ENCODE measurements at places on chromosomes 13 and 19.

- H3K27me3 ChIP-seq = no peaks in the 10 kb centered on the region
- no peak overlapping the region for H3K4me3 ChIP-seq
- no peaks in the 10 kb centered on the region for H3K36me3 ChIP-seq
- H3K4me1 ChIP-seq = peaks cover 18% of the 10 kb centered on the region
- DNase-seq = peak; percentile 91
- peak overlapping the region; percentile 88 for H3K27ac ChIP-seq
Observed at GRCh38 chr13:109743706-109744453, 42.5 kb downstream of the IRS2 start.

DNA sequence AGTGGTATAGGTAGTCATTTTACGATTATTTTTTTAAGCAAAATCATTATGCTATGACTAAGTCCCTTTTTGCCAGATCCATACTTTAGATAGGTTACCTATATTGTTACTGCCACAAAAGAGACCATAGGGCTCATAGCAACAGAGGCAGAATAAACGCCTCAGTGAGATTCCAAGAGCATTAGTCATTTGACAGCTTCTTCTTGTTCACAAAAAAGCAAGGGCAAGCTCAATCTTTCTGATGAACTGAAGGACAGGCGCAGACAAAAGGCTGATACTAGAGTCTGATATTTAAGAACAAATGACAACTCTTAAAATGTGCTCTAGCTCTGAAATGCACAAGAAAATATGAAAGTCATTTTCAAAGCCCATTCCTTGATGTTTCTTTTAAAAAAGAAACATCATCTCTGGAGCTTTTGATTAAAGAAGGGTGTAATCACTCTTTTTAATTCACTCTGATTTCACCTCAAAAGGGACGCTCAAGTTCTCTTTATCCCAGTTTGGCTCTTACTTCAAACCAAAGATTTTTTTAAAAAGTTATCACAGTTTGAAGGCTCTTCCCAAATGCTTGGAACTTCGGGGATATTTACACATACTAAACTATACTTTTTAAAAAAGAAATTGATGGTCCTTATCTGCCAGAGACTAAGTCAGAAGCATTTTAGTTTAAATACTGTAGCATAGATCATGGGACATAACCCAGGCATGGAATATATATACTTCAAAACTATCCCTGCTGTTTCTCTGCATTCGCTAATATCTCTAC lies 187.2 kb downstream of the EFNB2 start:
- H3K4me3 ChIP-seq = no peak overlapping the region
- peak overlapping the region; percentile 54 for H3K27ac ChIP-seq
- DNase-seq = no peak
- H3K4me1 ChIP-seq = peaks cover 23% of the 10 kb centered on the region
- H3K27me3 ChIP-seq = no peaks in the 10 kb centered on the region

DNA sequence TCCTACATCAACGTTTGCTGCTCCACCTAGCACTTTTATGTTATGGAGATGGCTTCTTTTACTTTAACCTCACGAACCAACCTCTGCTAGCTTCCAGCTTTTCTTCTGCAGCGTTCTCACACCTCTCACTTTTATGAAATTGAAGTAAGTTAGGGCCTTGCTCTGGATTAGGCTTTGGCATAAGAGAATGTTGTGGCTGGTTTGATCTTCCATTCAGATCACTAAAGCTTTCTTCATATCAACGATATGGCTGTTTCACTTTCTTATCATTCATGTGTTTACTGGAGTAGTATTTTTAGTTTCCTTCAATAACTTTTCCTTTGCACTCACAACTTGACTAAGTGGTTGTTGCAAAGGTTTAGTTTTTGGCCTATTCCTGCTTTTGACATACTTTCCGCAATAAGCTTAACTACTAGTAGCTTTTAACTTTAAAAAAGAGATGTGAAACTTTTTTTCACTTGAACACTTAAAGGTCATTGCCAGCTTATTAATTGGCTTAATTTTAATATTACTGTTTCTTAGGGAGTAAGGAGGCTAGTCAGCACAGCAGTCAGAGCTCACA lies 60.0 kb upstream of the SPRY2 start:
- no peaks in the 10 kb centered on the region for H3K27me3 ChIP-seq
- no peak overlapping the region for H3K27ac ChIP-seq
- H3K4me1 ChIP-seq = peaks cover 3% of the 10 kb centered on the region
- no peak for DNase-seq
- H3K4me3 ChIP-seq = no peak overlapping the region

DNA sequence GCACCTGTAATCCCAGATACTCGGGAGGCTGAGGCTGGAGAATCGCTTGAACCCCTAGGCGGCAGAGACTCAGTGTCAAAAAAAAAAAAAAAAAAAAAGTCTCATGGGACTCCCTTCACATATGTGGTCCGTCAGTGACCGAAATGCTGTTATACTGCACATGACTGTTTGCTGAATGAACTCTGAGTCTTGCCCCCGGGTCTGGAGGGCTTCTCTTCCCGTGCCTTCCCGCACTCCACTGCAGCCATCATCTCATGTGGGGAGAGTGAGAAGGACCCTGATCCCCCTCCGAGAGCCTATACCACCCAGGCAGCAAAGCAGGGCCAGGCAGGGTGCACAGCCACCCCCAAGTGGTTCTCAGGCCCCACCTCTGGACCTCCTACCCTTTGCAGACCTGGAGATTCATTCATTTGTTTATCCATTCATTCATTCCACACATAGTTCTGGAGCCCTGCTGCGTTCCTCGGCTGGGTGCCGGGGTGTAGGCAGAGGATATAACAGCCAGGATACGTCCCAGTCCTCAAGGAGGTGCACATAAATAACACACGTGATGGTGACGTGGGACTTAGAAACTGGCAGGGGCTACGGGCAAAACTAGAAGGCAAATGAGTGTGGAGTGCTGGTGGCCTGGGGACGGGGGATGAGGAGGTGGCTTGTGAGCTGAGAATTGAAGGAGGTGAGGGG lies 14.2 kb downstream of the NDUFA11 start:
- H3K4me3 ChIP-seq = no peak overlapping the region
- no peaks in the 10 kb centered on the region for H3K36me3 ChIP-seq
- H3K27me3 ChIP-seq = no peaks in the 10 kb centered on the region
- no peaks in the 10 kb centered on the region for H3K4me1 ChIP-seq

DNA sequence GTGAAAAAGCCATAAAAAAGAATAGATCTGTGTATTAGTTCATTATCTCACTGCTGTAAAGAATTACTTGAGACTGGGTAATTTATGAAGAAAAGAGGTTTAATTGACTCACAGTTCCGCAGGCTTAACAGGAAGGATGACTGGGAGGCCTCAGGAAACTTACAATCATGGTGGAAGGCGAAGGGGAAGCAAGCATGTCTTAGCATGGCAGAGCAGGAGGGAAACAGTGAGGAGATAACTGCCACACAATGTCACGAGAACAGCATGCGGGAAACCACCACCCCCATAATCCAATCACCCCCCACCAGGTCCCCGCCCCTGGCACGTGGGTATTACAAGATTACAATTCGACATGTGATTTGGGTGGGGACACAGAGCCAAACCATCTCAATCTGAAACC lies 39.1 kb upstream of the EEF1AKMT1 start:
- H3K4me1 ChIP-seq = peaks cover 25% of the 10 kb centered on the region
- DNase-seq = no peak
- H3K27me3 ChIP-seq = no peaks in the 10 kb centered on the region
- peak overlapping the region; percentile 79 for H3K27ac ChIP-seq
- H3K36me3 ChIP-seq = peaks cover 17% of the 10 kb centered on the region
- H3K4me3 ChIP-seq = no peak overlapping the region

GRCh38 chr13:114167885-114168284 lies 11.2 kb upstream of the CFAP97D2 start:
- H3K36me3 ChIP-seq = no peaks in the 10 kb centered on the region
- H3K4me1 ChIP-seq = no peaks in the 10 kb centered on the region
- H3K27ac ChIP-seq = no peak overlapping the region
- no peak for DNase-seq
- H3K27me3 ChIP-seq = no peaks in the 10 kb centered on the region
- H3K4me3 ChIP-seq = no peak overlapping the region

DNA sequence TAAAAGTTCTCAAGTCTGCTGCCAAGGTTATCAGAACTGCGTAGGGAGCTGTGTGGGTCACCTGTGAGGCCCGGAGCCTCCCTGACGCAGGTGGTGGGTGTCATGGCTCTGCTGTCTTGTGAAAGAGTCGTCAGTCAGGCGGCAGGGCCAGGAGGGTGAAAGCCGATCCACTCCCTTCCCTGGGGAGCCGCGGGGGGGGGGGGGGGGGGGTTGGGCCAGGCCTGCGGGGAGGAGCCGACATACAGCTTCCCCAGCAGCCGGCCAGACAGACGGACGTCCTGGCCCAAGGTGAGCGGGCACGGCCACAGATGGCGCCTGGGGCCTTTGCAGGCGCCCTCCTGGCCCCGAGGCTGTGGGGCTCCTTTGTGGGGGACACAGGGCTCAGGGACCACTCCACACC lies 12.4 kb downstream of the SBNO2 start:
- H3K27me3 ChIP-seq = no peaks in the 10 kb centered on the region
- H3K4me1 ChIP-seq = no peaks in the 10 kb centered on the region
- no peak overlapping the region for H3K27ac ChIP-seq
- DNase-seq = peak; percentile 76
- H3K36me3 ChIP-seq = peaks cover 12% of the 10 kb centered on the region
- H3K4me3 ChIP-seq = no peak overlapping the region

DNA sequence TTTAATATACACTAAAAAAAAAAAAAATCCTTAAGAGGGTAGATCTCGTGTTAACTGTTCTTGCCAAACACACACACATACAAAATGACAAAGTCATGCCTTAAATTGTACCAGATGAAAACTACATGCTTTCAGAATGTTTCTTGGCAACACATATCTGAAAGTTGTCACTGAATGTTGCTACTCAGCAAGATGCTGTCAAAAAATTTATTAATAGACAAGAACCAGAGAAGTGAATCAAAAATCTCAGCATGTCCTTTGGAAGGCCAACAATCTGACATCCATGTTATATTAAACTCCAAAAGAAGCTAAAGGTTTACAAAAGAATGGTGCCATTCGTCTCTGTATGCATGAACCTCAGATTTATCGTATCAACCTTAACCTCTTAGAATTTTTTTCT lies 1746.2 kb upstream of the PRR20A start:
- no peaks in the 10 kb centered on the region for H3K36me3 ChIP-seq
- H3K4me3 ChIP-seq = no peak overlapping the region
- H3K27me3 ChIP-seq = no peaks in the 10 kb centered on the region
- H3K27ac ChIP-seq = no peak overlapping the region
- no peak for DNase-seq
- no peaks in the 10 kb centered on the region for H3K4me1 ChIP-seq

- DNase-seq = no peak
- no peaks in the 10 kb centered on the region for H3K27me3 ChIP-seq
- no peak overlapping the region for H3K4me3 ChIP-seq
- no peaks in the 10 kb centered on the region for H3K36me3 ChIP-seq
- H3K27ac ChIP-seq = no peak overlapping the region
- no peaks in the 10 kb centered on the region for H3K4me1 ChIP-seq
Observed at GRCh38 chr19:7739801-7740681, 7.3 kb downstream of the CD209 start.

DNA sequence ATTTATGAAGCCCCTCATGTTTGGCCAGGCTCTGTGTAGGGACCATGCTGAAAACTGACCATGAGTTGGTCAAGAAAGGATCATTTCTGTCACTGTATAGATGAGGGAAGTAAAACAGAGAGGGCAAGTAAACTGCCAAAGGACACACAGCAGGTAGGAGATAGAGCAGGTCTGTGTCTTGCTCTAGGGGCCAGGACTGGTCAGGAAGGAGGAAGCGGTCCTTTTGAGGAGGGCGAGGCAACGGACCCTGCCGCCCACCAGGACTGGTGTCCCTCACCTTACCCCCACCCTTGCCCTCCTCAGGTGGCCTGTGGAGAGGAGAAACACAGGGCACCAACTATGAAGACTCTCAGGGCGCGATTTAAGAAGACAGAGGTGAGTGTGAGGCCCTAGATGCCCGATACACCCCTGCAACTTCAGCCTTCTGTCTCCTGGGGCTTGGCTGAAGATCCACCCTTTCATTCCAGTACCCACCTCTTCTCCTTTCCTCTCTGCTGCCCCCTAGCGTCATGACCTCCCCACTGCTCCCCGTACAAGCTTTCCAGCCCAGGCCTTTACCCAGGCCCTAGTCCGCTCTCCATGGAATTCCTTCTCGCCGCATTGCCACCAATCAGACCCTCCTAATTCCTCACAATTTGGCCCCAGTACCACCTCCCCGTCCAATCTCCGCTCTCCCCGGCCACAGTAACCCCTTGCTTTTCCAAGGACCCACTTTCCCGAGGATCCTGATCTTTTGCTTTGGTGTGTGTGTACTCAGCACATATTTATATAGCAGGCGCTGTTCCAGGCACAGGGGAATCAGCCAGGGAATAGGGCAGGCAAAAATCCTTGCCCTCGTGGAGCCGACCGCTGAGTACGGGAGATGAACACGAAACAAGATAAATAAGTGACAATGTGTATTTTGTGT lies 3.9 kb downstream of the ANKRD24 start:
- no peak for DNase-seq
- peaks cover 2% of the 10 kb centered on the region for H3K4me1 ChIP-seq
- no peaks in the 10 kb centered on the region for H3K36me3 ChIP-seq
- no peak overlapping the region for H3K4me3 ChIP-seq
- H3K27me3 ChIP-seq = no peaks in the 10 kb centered on the region

GRCh38 chr13:35388441-35389355 lies 87.8 kb downstream of the MAB21L1 start:
- no peak for DNase-seq
- H3K4me3 ChIP-seq = no peak overlapping the region
- H3K4me1 ChIP-seq = no peaks in the 10 kb centered on the region

- H3K36me3 ChIP-seq = peaks cover 33% of the 10 kb centered on the region
- H3K27me3 ChIP-seq = no peaks in the 10 kb centered on the region
- peak overlapping the region; percentile 42 for H3K4me3 ChIP-seq
- H3K4me1 ChIP-seq = peaks cover 6% of the 10 kb centered on the region
Observed at GRCh38 chr19:1132552-1133383, 29.0 kb downstream of the GPX4 start.

GRCh38 chr13:112454648-112455334 lies 78.6 kb downstream of the SPACA7 start:
- H3K4me3 ChIP-seq = no peak overlapping the region
- H3K36me3 ChIP-seq = no peaks in the 10 kb centered on the region
- H3K4me1 ChIP-seq = no peaks in the 10 kb centered on the region

- no peak for DNase-seq
- H3K36me3 ChIP-seq = no peaks in the 10 kb centered on the region
- no peak overlapping the region for H3K27ac ChIP-seq
- no peaks in the 10 kb centered on the region for H3K27me3 ChIP-seq
- no peaks in the 10 kb centered on the region for H3K4me1 ChIP-seq
- no peak overlapping the region for H3K4me3 ChIP-seq
Observed at GRCh38 chr13:73230716-73231115, 171.9 kb downstream of the KLF5 start.

Data from RWPE2 (cell line).